Astrocyte (in vitro differentiated cells and primary cell): ENCODE measurements at places on chromosomes 4 and X. TPM values are rescaled to one million over a fixed set of nuclear protein-coding genes. Genes with fewer than 3 reads are reported as not detected.

RS1 gene
- total RNA-seq = not detected in 2 replicates

CTSO gene
- 3.7 and 6.5 TPM in 2 replicates for total RNA-seq

MAGEC2 gene
- total RNA-seq = not detected in 2 replicates

SPCS3 gene
- 207 and 225 TPM in 2 replicates for total RNA-seq

DNA sequence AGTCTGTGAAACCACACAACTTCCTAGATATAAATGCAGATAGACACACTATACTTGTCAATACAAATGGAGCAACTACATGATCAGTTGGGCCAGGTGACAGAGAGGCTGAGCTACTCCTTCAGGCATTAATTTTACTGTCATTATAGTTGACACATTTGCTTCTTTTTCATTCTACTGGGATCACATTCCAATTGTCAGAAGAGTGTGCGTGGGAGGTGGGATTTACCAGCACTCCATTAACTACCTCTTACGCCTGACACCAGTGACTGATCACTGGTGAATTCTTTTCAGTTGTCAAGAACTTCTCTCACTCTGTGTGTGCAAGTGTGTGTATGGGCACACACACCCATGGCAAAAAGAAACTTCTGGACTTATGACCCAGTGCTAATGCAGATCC lies 94.2 kb upstream of the DIAPH2 start:
- no peaks in the 10 kb centered on the region for H3K36me3 ChIP-seq
- H3K27me3 ChIP-seq = no peaks in the 10 kb centered on the region
- no peaks in the 10 kb centered on the region for H3K4me1 ChIP-seq
- no peak overlapping the region for H3K4me3 ChIP-seq
- no peak for DNase-seq

DNA sequence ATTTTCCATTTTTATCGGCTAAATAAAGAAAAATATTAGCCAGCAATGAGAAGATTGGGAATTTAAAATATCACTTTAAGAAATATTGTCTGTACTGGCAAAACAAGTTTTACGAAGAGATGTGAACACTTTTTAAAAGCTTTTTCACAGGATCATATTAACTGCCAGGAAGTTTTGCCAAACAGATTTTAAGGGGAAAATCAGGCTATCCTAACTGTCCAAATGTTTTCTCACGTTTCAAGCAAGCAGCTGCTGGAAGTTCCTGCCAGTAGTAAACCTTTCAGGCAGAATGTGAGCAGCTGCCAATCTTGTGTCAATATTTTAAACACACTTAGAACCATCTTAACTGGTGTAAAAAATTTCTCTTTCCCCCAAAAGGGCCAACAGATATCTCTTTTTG lies 101.1 kb downstream of the ADGRL3 start:
- no peaks in the 10 kb centered on the region for H3K36me3 ChIP-seq
- no peak for DNase-seq
- H3K27me3 ChIP-seq = no peaks in the 10 kb centered on the region
- no peak overlapping the region for H3K27ac ChIP-seq
- H3K4me1 ChIP-seq = no peaks in the 10 kb centered on the region
- H3K4me3 ChIP-seq = no peak overlapping the region

DNA sequence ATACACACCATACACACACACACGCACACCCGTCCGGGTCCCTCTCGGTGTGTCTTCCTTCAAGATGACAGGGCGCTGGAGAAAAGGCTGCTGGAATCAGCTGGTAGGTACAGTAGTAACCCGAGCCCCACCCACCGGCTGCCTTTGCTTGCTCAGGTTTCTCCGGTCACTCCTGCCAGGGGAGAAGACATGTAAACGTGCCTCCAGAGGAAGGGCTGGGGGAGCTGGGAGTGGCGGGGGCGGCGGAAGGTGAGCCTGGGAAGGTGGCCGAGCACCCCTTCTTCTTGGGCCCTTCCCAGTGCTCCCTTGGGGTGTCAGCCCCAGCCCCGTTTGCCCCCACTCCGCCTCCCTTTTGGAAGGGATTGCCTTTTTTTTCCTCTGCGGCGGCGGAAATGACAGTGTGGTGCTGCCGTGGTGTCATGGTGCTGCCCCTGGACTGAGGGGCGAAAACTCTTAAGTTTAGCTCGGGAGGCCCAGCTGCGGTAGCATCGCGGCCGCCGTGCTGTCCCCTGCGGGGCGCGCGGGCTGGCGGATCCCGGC lies at the start of gene MID2:
Gene MID2, plus strand, starts transcription at position 169 of the 540 bp plus-strand sequence. CDS start 561 bp downstream, outside the sequence.
- peak within 1 kb of the TSS; percentile 47 for H3K27ac ChIP-seq
- no peaks in the 10 kb centered on the region for H3K27me3 ChIP-seq
- H3K4me3 ChIP-seq = peak within 1 kb of the TSS; percentile 46
- H3K36me3 ChIP-seq = no peaks in the 10 kb centered on the region

- no peak overlapping the region for H3K27ac ChIP-seq
- no peaks in the 10 kb centered on the region for H3K36me3 ChIP-seq
- no peaks in the 10 kb centered on the region for H3K4me1 ChIP-seq
- no peak overlapping the region for H3K4me3 ChIP-seq
Observed at GRCh38 chrX:7690842-7691241, 152.1 kb upstream of the VCX start.
